ENCODE measurements at places on chromosomes 2 and 18. TPM values are rescaled to one million over a fixed set of nuclear protein-coding genes. Genes with fewer than 3 reads are reported as not detected.
A peak's percentile ranks its signal among the peaks of the same experiment; 100 is the strongest.

DNA sequence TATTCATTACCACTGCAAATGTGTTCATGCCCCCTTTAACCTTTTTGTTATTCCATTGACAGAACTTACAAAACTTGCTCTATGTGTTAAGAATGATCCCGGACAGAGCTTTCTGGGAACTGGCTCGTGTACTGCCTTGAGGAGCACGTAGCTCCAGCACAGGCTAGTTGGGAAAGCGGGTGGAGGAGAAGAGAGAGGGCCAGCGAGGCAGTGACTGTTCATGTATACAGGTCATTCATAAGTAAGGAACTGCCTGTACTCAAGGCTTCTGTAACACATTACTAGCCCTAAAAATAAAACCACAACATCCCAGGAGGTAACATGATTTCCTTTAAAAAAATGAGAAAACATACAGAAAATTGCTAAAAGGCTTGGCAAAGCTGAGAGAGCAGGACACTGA is 109.0 kb downstream of the STK39 start:
- no peak for DNase-seq

- no peak for DNase-seq
Measured at GRCh38 chr2:12031866-12032265, 285.4 kb downstream of the LPIN1 start.

DNA sequence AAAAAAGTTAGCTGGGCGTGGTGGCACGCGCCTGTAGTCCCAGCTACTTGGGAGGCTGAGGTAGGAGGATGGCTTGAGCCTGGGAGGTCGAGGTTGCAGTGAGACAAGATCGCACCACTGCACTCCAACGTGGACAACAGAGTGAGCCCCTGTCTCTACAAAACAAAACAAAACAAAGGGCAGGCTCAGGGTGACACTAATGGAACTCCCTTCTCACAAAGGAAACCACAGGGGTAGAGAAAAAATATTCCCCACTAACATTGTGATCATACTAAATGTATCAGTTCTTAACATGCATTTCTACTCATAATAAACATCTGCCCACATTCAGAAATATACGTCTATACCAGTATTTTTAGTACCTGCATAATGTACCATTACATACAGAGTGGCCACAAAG is 21.1 kb downstream of the STAM2 start:
- no peak for DNase-seq

DNA sequence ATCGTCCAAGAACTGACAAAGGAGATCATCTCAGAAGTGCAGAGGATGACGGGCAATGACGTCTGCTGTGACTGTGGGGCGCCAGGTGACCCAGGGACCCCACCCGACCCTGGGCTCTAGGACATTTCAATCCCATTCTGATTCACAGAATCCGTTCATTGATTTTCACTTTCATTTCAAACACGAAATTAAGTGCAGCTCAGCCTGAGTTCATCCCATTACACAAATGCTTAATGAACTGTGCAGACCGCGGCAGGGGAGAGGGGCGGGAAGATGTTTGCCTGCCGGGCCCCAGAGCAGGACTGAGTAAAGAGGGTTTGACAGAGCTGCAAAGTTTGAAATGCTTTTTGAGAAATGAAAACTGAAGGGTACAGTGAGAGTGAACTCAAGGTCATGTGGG is 67.1 kb downstream of the ITGB1BP1 start:
- DNase-seq, result no peak

GRCh38 chr2:150126143-150126740 is 361.2 kb downstream of the RND3 start:
- no peak for DNase-seq

- DNase-seq, result no peak
Measured at GRCh38 chr2:15677141-15677843, 85.6 kb downstream of the DDX1 start.

- no peak for DNase-seq
Measured at GRCh38 chr2:171410101-171410500, 23.7 kb downstream of the METTL8 start.

- DNase-seq, result no peak
Measured at GRCh38 chr2:147398996-147399395, 445.8 kb upstream of the ACVR2A start.

DNA sequence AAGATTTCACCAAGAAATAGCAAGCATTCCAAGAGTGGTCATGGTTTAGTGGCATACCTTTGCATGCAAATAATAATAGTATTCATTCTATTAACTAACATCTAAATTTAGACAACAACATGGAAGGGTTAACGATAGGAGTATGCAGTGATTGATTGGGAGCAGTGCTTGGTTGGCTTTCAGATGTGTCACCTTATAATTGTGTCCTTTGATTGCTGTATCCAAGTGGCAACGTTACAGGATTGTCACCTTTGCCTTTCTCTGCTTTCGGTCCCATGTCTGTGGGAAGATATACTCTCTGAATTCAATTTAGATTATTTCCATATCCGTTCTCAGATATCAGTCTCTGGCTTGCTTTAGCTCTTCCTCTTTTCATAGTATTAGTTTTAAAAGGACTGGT is 152.8 kb upstream of the MAP3K20 start:
- no peak for DNase-seq

GRCh38 chr2:168457190-168457895 is 1.3 kb downstream of the CERS6 start:
- no peak for DNase-seq

DNA sequence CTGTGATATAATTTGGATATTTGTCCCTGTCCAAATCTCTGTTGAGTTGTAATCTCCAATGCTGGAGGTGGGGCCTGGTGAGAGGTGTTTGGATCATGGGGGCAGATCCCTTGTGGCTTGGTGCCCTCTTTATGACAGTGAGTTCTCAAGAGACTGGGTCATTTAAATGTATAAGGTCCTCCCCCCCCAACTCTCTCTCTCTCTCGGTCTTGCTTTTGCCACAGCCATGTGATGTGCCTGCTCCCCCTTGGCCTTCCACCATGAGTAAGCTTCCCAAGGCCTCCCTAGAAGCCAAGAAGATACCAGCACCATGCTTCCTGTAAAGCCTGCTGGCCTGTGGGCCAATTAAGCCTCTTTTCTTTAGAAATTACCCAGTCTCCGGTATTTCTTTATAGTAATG is 58.6 kb downstream of the FN1 start:
- DNase-seq, result no peak

GRCh38 chr2:200796561-200796960 is 15.1 kb upstream of the BZW1 start:
- no peak for DNase-seq

GRCh38 chr2:104406261-104406726 is 447.6 kb upstream of the POU3F3 start:
- no peak for DNase-seq

DNA sequence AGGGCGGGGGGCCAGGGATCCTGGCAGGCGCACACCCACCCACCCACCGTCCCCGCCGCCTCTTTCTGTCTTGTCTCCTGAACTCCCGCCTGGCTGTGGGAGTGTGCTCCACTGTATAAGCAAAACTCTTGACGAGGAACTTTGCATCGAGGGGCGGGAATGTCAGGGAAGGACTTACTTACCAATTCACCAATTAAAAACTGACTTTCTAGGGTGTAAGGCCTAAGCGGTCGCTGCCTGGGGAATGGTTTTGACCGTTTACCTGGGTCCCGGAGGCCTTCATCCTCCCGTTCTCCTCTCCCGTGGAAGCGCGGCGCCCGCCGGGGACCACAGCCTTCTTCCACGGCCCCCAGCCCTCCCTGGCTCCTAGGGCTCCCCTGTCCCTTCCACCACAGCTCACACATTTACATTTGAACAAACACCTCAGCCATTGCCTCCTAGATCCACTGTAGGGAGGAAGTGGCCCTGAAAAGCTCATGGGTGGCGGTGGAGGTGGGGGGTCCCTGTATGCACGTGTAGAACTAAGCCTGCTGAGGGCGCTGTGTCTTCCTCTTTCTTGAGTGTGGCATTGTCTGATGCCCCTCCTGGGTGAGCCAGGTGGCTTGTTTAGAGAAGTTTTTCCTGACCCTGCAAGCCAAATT is 8.9 kb downstream of the ASIC4 start:
- DNase-seq, result no peak

DNA sequence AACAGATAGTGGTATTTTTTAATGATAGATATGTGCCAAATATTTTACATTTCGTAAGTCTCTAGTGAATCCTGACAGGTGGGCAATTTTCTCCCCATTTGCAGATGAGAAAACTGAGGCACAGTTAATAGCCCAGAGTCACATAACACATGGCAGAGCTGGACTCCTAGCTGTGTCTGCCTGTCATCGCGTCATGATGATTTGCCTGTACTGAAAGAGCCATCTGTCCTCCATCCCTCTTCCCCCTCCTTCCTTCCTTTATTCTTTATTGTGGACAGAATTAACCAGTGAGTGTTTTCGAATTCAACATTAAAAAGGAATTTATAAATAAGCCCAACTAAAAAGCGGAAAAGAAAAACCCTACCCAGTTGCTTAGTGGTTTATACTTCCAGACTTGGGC is 3.2 kb downstream of the DNAJB2 start:
- DNase-seq, result no peak

- no peak for DNase-seq
Measured at GRCh38 chr2:55025082-55025481, 25.2 kb downstream of the RTN4 start.

DNA sequence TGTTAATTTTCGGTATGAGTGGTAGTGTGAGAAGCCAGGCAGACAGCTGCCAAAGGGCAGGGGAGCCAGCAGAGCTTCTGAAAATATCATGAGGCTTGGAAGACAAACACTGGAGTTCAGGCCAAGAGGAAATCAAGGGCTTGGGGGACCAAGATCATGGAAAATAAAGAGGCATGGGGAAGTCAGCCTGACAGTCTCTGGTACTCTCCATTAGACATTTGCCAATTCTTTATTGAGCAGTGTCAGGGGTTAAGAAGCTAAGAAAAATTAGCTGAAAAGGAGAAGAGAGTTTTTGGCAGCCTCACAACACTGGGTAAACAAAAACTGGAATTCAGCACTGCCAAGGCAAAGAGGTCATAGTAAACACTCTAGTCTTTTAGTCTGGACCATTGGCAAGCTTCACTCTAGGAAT is 612.7 kb downstream of the EPHA4 start:
- DNase-seq, result no peak

DNA sequence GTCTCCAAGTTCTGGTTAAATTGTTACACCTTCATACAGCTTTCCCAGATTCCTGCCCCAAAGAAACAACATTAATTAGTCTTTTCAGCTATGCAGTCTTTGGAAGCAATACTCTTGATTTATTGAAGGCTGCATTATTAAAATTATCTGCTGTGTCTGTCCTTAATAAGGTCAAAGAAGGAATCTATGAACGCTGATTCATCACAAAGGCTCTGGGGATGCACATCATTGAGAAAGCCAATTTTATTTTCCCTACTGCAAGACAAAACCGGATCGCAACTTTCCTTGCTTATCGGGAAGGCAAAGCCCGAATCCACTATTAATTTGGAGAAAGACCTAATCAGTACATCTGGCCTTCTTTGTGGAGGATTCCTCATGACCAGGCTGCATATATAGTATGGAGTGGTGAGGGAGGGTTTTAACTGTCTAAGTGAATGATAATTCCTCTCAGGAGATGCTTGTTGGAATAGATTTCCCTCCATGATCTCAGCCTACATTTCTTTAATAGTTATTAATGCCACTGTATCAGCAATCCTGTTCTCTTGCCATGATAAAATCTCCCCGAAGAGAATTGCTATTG is 224.6 kb downstream of the PIK3C3 start:
- no peak for DNase-seq

GRCh38 chr2:150526827-150527226 is 39.4 kb upstream of the RND3 start:
- DNase-seq, result peak; percentile 58

- no peak for DNase-seq
Measured at GRCh38 chr2:140440815-140441214, 1660.6 kb upstream of the NXPH2 start.

DNA sequence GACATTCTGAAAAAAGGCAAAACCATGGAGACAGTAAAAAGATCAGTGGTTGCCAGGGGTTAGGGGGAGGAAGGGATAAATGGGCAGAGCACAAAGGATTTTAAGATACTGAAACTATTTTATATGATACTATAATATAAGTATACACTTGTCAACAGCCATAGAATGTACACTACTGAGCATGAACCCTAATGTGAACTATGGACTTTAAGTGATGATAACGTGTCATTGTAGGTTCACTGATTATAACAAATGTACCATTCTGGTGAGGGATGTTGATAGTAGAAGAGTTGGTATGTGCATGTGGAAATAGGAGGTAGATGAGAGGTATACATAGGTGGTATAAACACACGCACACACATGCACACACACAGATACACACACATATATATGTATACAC is 241.6 kb downstream of the NOL4 start:
- DNase-seq, result no peak

DNA sequence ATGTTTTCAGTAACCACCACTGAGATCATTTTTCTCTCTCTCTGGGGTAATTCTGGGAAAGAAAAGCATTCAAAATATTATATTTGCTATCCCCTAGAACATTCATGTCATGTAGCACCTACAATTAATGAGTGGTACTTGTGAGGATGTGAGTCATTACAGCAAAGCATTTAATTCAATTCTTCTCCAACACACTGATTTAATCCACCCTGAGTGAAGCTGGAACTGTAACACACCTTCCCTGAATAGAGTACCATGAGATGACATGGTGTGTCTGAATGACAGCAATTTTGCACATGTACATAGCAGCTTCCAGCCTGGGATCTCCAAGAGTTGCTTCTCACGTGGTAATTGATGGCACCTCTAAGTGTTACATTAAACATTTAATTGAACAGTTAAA is 207.1 kb upstream of the SLC14A2 start:
- no peak for DNase-seq

- DNase-seq, result no peak
Measured at GRCh38 chr2:162545254-162545653, 201.3 kb downstream of the GCA start.

DNA sequence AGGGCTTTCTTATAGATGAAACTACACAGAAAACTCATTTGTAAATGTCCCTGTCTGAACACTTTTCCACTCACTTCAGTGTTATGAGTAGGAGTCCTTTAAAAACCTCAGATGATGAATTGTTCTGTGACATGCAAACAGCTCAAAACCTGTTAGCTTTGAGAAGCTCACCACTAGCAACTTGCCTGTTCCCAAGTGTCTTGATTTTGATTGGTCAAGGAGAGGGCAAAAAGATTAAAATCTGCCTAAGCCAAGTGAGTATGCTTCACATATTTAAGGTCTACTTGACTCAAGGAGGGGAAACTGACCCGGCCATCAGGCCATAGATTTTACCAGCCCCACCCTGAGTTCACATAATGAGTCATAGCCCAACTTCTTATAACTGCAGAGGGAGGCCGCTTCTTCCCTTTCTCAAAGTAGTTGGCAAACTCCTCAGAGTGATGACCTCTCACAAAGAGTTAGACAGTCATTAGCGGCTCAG is 45.2 kb upstream of the MEIS1 start:
- peak; percentile 28 for DNase-seq

TDRD15 gene
- total RNA-seq, result not detected

COL4A3 gene
- total RNA-seq, result 5.5 TPM

PROM2 gene
- 0.06 TPM for total RNA-seq

KCNIP3 gene
- total RNA-seq, result 4.5 TPM

DHRS9 gene
- total RNA-seq, result not detected

EIPR1 gene
- total RNA-seq, result 56.5 TPM

DIPK1C gene
- not detected for total RNA-seq

DCDC2C gene
- not detected for total RNA-seq

ADCYAP1 gene
- 0.57 TPM for total RNA-seq

GLI2 gene
- 7.9 TPM for total RNA-seq

CACNB4 gene
- 0.20 TPM for total RNA-seq

PARD6G gene
- 3.5 TPM for total RNA-seq

RAD51AP2 gene
- total RNA-seq, result not detected

XIRP2 gene
- not detected for total RNA-seq

GREB1 gene
- 2.4 TPM for total RNA-seq

Data from NCI-H460 (cell line).